ENCODE measurements at places on chromosomes 11 and 22. TPM values are rescaled to one million over a fixed set of nuclear protein-coding genes. Genes with fewer than 3 reads are reported as not detected.

DNA sequence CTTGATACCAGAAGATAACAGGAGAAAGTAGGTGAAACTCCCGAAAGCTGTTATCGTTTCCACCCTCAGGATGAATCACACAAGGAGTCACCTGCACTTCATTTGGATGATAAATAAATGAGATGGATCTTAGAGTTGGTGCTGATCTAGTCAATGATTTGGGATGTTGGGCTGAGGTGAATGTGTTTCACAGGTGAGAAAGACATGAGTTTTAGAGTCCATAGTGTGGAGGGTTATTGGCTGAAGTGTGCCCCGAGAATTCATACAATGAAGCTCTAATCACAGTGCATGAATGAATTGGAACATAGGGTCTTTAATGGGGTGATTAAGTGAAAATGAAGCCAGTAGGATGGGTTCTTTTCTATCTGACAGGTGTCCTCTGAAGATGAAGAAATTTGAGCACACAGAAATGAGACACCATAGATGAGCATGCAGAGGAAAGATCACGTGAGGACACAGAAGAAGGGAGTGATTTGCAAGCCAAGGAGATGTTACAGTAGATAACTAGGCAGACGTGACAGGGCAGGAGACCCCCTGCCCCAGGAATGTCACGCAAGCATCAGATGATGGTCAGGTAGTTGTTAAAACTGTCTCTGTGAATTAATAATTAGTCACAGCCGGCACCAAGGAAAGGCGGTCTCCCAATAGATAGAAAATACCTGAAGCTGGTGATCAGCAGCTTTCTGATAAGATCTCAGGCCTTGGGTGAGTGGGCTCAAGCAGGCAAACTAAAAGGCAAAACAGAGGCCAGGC is 60.3 kb upstream of the IGLL5 start:
- DNase-seq: no peak
- H3K27me3 ChIP-seq: no peaks in the 10 kb centered on the region
- H3K4me3 ChIP-seq: no peak overlapping the region
- H3K4me1 ChIP-seq: peaks cover 11% of the 10 kb centered on the region
- H3K27ac ChIP-seq: no peak overlapping the region

GRCh38 chr11:94175535-94175934 is 46.9 kb downstream of the PANX1 start:
- H3K27me3 ChIP-seq: peaks cover 5% of the 10 kb centered on the region
- H3K27ac ChIP-seq: no peak overlapping the region
- H3K4me1 ChIP-seq: peaks cover 20% of the 10 kb centered on the region

GRCh38 chr11:116644941-116645305 is 127.9 kb downstream of the BUD13 start:
- DNase-seq: no peak
- H3K27me3 ChIP-seq: peaks cover 2% of the 10 kb centered on the region
- peaks cover 5% of the 10 kb centered on the region for H3K36me3 ChIP-seq
- no peaks in the 10 kb centered on the region for H3K4me1 ChIP-seq
- no peak overlapping the region for H3K4me3 ChIP-seq

DNA sequence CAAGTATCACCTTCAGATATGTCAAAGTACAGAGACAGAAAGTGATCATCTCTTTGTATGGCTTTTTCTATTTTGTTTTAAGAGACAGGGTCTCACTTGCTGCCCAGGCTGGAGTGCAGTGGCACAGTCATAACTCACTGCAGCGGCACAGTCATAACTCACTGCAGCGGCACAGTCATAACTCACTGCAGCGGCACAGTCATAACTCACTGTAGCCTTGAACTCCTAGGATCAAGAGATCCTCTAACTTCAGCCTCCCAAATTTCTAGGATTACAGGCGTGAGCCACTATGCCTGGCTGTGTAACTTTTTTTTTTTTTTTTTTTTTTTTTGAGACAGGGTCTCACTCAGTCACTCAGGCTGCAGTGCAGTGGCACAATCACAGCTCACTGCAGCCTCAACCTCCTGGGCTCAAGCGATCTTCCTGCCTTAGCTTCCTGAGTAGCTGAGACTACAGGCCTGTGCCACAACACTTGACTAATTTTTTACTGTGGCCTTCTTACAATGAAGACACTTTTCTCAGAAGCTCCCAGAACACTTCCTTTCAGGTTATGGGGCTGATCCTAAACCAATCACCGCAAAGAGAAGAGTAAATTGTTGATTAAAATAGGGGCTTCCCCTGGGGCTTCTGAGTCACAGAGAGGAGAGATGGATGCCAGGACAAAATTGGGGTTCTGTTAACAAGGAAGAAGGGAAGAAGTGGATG is 9.0 kb upstream of the HIKESHI start:
- no peak for DNase-seq
- no peak overlapping the region for H3K4me3 ChIP-seq
- H3K27me3 ChIP-seq: no peaks in the 10 kb centered on the region
- no peaks in the 10 kb centered on the region for H3K4me1 ChIP-seq

The IRAG1 gene
- total RNA-seq: 4.2 TPM

The APOBEC3B gene
- total RNA-seq: not detected

- H3K36me3 ChIP-seq: no peaks in the 10 kb centered on the region
- no peaks in the 10 kb centered on the region for H3K4me1 ChIP-seq
- DNase-seq: no peak
- H3K4me3 ChIP-seq: no peak overlapping the region
- no peak overlapping the region for H3K27ac ChIP-seq
Measured at GRCh38 chr11:6203327-6203726, 2.0 kb upstream of the C11orf42 start.

The TRIM29 gene
- not detected for total RNA-seq

DNA sequence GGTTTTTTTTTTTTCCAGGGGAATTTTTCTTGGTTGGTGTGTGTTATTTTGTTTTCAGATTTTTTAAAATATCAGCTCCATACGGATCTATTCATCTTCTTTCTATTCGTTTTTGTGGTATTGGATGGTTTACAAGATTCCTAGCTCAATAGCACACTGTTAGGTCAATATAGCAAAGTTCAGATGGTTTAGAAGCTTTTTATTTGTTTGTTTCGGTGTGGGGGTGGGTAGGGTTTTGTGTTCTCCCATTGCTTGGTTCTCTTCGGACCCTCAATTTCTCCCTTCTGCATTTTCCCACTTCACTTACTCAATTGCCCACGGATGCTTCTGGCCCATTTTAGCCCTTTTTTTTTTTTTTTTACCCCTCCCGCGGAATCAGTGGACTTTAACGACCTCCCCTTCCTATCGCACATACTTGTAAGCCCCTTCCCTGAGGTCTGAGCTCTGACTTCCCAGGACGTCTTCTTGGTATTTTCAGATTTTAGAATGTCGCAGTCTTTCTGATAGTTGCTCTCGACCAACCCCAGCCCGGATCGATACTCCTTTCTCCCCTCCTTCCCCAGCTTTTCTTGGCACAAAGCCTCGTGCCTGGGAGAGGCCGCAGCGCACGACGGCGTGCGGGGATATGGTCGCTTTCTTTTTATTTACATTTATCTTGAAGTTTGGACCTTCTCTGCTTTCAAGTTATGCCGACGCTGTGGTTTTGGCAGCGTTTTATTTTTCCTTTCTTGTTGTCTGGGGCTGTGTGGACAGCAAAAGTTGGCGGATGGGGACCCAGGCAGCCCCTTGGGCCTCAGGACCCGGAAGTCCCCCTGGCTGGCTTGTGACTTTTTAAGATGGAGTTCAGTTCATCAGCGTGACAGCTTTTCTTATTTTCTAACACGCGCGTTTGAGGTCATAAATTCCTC is 4.4 kb upstream of the SPDYC start:
- peaks cover 4% of the 10 kb centered on the region for H3K4me1 ChIP-seq
- H3K36me3 ChIP-seq: no peaks in the 10 kb centered on the region
- peaks cover 3% of the 10 kb centered on the region for H3K27me3 ChIP-seq
- no peak overlapping the region for H3K4me3 ChIP-seq
- H3K27ac ChIP-seq: no peak overlapping the region

The SLC25A18 gene
- total RNA-seq: 6.4 TPM

DNA sequence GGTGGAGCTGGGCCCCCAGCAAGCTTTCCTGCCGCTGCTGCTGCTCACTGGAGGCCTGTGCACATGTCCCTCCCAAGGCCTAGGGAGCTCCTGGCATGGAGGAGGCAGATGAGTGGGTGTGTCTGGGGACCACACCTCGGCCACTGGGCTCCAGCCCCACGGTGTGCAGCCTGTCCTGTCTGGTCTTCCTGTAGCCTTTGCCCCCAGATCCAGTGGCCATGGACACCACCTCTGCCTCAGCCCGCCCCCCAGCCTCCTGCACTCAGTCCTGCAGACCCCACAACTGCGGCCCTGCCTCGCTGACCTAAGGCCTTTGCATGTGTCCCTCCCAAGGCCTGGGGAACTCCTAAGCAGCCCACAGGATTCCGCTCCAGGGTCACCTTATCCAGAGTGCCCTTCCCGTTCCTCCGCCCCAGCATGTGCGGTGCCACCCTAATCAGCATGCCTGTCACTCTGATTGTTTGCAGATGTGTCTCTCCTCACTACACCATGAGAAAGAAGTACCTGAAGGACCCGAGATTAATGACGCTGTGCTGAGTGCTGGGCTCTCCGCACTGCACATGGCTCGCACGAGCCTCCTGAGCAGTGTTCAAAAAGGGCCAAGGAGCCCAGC is 8.6 kb downstream of the GAL start:
- no peaks in the 10 kb centered on the region for H3K36me3 ChIP-seq
- no peak overlapping the region for H3K4me3 ChIP-seq
- H3K27ac ChIP-seq: no peak overlapping the region
- H3K4me1 ChIP-seq: no peaks in the 10 kb centered on the region
- H3K27me3 ChIP-seq: no peaks in the 10 kb centered on the region

- no peak overlapping the region for H3K4me3 ChIP-seq
- H3K4me1 ChIP-seq: no peaks in the 10 kb centered on the region
- no peak for DNase-seq
- H3K27me3 ChIP-seq: peaks cover 2% of the 10 kb centered on the region
- no peak overlapping the region for H3K27ac ChIP-seq
Measured at GRCh38 chr11:46036969-46037368, 84.3 kb downstream of the PHF21A start.

DNA sequence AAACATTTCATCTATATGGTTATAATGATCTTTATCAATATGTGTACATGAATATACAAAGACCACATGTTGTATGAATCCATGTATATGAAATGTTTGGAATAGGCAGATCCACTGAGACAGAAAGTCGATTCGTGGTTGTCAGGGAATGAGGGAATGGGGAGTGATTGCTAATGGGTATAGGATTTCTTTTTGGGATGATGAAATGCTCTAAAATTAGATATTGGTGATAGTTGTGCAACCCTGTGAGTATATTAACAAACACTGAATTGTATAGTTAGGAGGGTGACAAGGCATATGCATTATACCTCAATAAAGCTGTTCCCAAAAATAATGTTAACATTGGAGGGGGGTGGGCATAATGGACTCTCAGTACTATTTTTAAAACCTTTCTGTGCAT is 5.0 kb upstream of the PTPMT1 start:
- no peak overlapping the region for H3K27ac ChIP-seq
- no peaks in the 10 kb centered on the region for H3K4me1 ChIP-seq
- H3K4me3 ChIP-seq: no peak overlapping the region
- H3K36me3 ChIP-seq: no peaks in the 10 kb centered on the region
- DNase-seq: no peak
- H3K27me3 ChIP-seq: peaks cover 1% of the 10 kb centered on the region

DNA sequence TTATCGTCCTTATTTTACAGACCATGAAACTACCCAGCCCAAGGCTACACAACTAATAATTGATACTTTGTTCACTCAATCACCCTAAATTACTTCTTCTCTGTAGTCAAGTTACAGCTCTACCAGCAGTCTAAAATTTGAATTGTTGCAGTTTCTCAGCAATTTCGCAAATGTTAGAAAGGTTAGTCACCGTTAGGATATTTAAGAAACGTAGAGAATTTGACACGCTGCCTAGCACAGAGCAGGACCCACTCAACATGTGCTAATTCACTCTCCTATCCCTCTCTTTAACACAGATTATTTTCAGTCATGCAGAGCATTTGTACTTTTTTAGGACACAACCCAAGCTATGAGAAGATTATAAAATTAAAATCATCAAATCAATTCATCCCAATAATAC is 771.1 kb upstream of the LUZP2 start:
- no peaks in the 10 kb centered on the region for H3K4me1 ChIP-seq
- no peak overlapping the region for H3K27ac ChIP-seq
- H3K4me3 ChIP-seq: no peak overlapping the region

The UPK3A gene
- total RNA-seq: not detected

DNA sequence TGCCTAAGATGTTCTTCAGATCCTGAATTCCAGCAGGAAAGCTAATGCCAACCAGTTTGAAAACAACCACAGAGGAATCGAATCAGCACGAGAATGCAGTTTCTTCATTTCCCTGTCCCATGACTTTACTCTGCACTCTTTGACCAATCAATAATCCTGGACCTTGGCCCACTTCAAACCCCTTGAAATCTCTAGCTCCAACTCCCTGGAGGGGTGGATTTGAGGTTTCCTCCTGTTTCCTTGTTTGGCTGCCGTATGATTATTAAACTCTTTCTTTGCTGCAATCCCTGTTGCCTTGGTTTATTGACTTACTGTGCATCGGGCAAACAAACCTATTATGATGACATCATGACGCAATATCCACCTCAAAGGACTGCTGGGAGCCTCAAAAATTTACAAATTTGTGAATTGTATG is 109.3 kb downstream of the FBXO7 start:
- no peaks in the 10 kb centered on the region for H3K36me3 ChIP-seq
- no peak for DNase-seq
- H3K4me1 ChIP-seq: peaks cover 13% of the 10 kb centered on the region

- peaks cover 35% of the 10 kb centered on the region for H3K4me1 ChIP-seq
- H3K27me3 ChIP-seq: peaks cover 9% of the 10 kb centered on the region
- no peaks in the 10 kb centered on the region for H3K36me3 ChIP-seq
- no peak for DNase-seq
- H3K27ac ChIP-seq: no peak overlapping the region
Measured at GRCh38 chr11:11561991-11562390, 59.8 kb downstream of the GALNT18 start.

GRCh38 chr11:19868871-19869270 is 156.2 kb downstream of the NAV2 start:
- DNase-seq: no peak
- no peaks in the 10 kb centered on the region for H3K36me3 ChIP-seq
- H3K4me1 ChIP-seq: peaks cover 15% of the 10 kb centered on the region
- no peaks in the 10 kb centered on the region for H3K27me3 ChIP-seq
- no peak overlapping the region for H3K27ac ChIP-seq
- H3K4me3 ChIP-seq: no peak overlapping the region

DNA sequence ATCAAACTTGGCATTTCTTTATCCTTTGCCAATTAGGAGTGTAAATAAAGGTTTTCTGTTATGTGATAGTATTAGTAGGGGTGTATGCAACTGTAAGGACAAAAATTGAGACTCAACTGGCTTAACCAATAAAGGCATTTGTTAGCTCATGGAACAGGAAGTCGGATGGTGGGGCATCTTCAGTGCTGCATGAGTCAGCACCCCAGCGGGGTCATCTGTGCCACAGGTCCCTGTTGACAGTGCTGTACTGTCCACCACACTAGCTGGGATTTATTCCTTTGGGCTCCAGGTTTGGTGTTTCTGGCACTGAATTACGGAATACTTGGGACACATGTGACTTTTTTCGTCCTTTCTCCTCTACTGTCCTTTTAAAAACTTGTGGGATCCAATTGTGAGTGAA is 86.0 kb downstream of the PPP6R3 start:
- H3K27ac ChIP-seq: no peak overlapping the region
- DNase-seq: no peak
- peaks cover 7% of the 10 kb centered on the region for H3K27me3 ChIP-seq
- peaks cover under 1% of the 10 kb centered on the region for H3K36me3 ChIP-seq

The KCNQ1 gene
- 0.44 TPM for total RNA-seq

GRCh38 chr11:78295347-78295746 is 106.6 kb downstream of the USP35 start:
- H3K27me3 ChIP-seq: peaks cover 2% of the 10 kb centered on the region
- H3K4me3 ChIP-seq: peak overlapping the region; percentile 71
- H3K36me3 ChIP-seq: peaks cover 5% of the 10 kb centered on the region
- DNase-seq: no peak
- peak overlapping the region; percentile 94 for H3K27ac ChIP-seq

The FAM83F gene
- total RNA-seq: 1.1 TPM

The CRELD2 gene
- total RNA-seq: 24.9 TPM

GRCh38 chr22:38872831-38873248 is 824 bp upstream of the CBX6 start:
- no peaks in the 10 kb centered on the region for H3K36me3 ChIP-seq
- DNase-seq: peak; percentile 69
- peaks cover 2% of the 10 kb centered on the region for H3K27me3 ChIP-seq
- H3K4me3 ChIP-seq: peak overlapping the region; percentile 98

Measured in glutamatergic neuron (in vitro differentiated cells).